Panc1 (cell line): ENCODE measurements at places on chromosomes 5 and 9.

- DNase-seq = no peak
Observed at GRCh38 chr5:115520191-115520590, 24.4 kb downstream of the FEM1C start.

DNA sequence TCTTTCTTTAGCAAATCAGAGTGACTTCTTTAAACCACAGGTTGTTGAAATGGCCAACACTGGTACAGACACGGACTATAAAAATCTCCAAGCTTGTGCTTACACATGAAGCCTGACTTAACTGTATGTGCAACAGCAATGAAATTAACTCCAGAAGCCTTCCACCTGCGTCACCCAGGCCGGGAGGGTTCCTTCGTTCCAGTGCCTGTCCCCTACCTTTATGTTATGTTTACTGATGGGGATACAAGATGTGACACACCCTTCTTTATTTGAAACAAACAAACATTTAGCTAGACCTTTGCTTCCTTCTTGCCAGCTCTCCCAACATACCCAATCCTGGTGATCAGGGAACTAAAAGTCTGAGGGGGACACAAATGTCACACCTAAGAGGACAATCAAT is 66.0 kb downstream of the GOLPH3 start:
- no peak for DNase-seq

GRCh38 chr5:54728588-54728915 is 211.0 kb downstream of the SNX18 start:
- DNase-seq = no peak

- DNase-seq = no peak
Observed at GRCh38 chr5:55062039-55062779, 38.2 kb downstream of the GZMK start.

GRCh38 chr9:20604562-20604961 is 17.7 kb downstream of the MLLT3 start:
- DNase-seq = no peak

DNA sequence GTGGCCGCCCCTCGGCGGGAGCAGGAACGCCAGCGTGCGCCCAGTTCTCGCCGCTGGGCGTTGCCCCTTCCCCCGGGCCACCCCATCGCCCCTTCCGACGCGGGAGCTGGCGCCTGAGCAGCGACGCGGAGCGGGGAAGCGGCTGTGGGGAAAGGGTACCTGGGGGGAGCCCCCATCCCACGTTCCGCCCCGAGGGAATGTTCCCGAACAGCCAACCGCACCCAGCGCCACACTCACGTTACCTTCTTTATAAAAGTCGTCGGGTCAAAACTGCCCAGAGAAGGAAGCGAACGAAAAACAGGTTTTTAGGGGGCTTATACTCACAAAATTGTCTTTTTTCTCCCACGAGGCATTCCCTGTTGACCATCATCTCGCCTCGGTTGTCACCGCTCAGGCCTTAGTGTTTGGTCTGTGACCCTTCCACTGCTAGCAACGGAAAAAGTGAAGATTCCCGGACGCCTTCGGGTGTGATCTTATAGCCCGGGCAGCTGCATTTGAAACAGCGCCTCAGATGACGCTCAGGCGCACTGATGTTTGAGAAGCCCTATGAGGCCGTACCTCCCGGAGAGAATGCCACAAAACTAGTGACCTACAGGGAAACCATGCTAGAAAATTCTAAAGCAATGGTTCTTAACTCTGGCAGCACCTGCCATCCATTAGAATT is 475 bp upstream of the GOLM1 start:
- no peak for DNase-seq

GRCh38 chr5:172944741-172945140 is 14.5 kb upstream of the RPL26L1 start:
- no peak for DNase-seq

DNA sequence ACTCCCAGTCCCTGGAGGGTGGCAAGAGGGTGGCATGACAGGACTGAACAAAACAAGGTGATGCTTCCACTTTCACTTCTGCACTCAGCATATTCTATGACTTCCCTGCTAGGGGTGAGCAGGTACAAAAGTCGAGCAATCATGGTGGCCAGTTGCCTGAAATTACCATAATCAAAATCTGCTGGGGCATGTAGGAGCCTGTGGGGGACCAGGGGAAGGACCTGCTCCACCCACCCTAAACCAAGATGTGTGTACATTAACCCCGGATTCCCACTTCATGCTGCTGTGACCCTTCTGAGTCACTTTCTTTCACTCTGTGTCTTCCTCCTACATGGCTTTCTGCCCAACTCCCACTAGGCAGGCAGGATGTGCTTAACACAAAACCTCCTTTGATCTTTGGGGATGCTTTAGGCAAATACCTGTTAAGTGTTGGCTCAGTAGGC is 73.3 kb upstream of the PHF24 start:
- DNase-seq = no peak

DNA sequence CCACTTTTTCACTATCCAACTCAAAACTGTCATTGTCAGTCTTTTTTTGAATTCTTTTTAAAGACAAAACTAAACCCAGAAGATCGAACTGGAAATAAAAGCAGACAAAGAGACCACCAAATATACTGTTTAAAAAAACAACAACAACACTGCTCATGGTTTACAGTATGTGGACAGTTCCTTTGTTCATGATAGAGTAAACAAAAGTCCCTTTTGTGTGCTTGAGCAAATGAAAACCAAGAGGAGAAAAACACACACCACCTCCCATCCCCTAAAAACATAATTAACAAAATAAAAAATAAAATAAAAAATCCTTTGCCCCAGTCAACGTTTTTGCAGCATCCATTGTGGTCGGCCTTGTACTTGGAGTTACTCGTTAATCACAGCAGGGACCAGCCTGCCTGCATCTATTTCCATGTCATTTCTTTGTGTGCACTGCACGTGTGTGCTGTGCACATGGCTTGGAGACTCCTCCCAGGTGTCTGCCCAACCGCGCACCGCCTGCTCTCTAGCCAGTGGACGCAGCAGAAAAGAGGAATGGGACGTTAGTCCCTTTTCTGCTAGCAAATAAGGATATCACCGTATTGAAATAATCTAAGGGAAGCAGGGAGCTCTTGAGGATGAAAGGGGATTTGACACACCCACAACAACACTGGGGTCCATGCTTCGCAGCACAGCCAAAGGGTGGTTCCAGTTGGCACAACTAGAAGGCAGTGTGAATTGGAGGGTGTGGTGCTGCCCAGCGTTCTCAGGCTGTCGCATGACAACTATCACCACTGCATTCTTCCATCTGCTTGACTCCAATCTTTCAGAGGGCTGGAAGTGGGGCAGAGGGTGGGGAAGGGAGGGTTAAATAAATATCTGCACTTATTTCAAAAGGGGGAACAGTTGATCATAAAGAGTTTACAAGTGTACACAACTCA is 130.0 kb downstream of the SEMA6A start:
- DNase-seq = no peak

- no peak for DNase-seq
Observed at GRCh38 chr9:111282845-111283244, 47.2 kb downstream of the OR2K2 start.

DNA sequence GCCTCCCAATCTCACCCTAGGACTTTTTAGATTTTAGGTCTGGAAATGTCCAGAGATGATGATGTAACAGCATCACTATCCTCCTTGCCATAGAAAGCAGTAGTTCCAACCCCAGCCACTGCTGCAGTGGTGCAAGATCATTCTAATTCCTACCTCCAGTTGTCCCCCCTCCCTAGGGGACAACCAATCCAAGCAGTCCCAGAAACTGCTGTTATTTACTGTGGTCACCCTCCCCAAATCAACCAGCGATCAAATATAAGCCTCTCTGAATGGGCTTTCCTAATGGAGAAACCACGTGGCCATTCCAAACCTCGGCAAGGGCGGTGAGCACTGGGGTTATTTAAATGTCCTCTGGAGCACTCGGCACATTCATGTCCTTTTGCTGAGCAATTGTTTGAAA is 159.8 kb downstream of the SLF1 start:
- no peak for DNase-seq

GRCh38 chr9:81344366-81344765 is 345.0 kb downstream of the TLE1 start:
- DNase-seq = no peak

DNA sequence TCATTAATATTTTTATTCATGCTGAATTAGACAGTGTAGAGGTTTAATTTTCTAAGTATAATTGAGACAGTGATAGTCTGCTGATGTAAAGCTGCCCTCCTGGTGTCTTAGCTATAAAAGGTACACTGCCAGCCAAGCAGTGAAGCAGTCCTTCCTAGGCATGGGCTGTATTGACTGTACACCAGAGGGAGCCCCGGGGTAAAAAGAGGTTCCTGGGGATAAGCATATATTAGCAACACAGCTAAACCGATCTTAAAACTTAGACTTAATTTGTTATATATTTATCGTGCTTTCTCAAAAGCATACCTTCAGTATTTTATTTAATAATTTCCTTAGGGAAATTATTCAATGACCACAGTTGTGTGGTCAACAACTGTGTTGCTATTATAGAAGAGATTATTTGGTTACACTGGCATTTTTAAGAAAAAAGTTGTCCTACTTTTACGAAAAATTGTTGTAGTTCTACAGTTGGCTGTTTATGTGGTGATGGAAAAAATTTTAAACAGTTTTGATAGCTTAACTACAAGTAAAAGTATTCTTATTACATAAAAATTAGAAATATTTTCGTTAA is 68.8 kb downstream of the ELL2 start:
- DNase-seq = no peak

DNA sequence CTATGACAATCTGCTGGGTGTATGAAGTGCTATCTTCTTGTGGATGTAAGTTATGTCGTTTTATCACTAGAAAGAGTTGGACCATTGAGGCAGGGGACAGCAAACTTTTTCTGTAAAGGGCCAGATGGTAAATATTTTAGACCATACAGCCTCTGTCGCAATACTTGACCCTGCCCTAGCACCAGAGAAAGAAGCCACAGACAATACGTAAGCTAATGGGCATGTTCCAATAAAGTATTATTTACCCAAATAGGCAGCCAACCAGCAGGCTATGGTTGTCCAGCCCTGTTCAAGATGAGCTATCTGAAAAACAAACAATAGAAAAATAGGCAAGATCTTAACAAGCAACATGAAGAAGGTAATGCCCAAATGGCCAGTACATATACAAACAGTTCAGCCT is 36.4 kb downstream of the MTX3 start:
- DNase-seq = no peak

GRCh38 chr5:926417-927171 is 33.9 kb downstream of the TRIP13 start:
- no peak for DNase-seq

GRCh38 chr9:7104625-7105024 is 346.9 kb downstream of the KDM4C start:
- DNase-seq = no peak

- no peak for DNase-seq
Observed at GRCh38 chr5:160901656-160902055, 49.6 kb upstream of the ATP10B start.

GRCh38 chr5:117302949-117303348 is 728.3 kb upstream of the SEMA6A start:
- no peak for DNase-seq

DNA sequence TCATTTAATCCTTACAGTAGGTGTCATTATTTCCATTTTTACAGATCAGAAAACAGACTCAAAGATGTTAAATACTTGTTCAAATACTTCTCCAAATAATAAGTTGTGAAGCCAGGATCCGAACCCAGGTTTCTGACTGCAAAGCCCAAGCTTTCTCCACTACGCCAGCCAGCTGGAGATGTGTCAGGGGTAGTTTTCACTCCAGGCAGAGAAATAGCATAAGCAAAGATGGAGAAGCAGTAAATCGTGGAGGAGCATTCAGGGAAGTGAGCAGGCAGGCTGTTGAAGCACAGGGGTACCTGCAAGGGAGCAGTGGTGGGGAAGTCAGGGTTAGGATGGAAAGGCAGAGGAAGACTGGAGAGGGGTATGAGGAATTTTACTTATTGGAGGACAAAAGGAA is 2.9 kb downstream of the TLN1 start:
- DNase-seq = no peak

- DNase-seq = no peak
Observed at GRCh38 chr5:131260895-131261294, 3.0 kb upstream of the CDC42SE2 start.
